ENCODE measurements at places on chromosomes 13 and 19.

DNA sequence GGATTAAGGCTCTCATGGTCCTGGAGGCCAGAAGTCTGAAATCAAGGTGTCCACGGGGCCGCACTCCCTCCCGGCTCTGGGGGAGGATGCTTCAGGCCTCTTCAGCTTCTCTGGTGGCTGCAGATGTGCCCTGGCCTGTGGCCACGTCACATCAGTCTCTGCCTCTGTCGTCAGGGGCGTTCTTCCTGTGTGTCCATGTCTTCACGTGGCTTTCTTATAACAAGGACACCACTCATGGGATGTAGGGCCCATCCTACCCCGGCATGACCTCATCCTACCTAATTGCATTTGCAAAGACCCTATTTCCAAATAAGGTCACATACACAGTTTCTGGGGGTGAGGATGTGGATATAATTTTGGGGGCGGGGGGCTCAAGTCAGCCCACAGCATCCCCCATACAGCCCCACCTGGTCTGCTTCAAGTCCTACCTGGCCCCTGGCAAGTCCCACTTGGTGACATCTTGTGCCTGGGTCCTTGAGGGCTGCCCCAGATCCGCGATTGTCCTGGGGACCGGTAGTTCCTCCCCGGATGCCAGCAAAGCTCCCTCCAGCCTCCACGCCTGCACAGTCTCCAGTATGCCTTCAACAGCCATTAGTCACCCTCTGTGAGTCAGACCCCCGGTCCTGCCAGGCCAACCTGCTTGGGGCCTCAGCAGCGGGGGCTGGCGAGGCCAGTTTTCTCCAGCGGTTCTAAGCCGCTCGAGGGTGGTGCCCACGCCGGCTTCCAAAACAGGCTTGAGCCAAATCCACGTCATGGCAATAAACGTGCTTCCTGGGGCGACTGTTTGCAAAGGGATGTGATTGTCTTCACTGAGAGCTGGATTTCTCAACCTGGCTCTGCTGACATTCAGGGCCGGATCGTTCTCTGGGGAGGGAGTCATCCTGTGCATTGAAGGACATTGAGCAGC, 32.2 kb downstream of the MYO9B start:
- no peak for DNase-seq

GRCh38 chr13:100231176-100231575, 142.3 kb downstream of the PCCA start:
- DNase-seq = no peak

- DNase-seq = no peak
These were observed 519.5 kb downstream of the DCT start for GRCh38 chr13:93959796-93960533.

- DNase-seq = no peak
These were observed 2.1 kb downstream of the ZMYM2 start for GRCh38 chr13:19960653-19960976.

GRCh38 chr19:633786-634639, 676 bp upstream of the POLRMT start:
- no peak for DNase-seq

GRCh38 chr13:95245071-95245470, 56.2 kb downstream of the ABCC4 start:
- no peak for DNase-seq

DNA sequence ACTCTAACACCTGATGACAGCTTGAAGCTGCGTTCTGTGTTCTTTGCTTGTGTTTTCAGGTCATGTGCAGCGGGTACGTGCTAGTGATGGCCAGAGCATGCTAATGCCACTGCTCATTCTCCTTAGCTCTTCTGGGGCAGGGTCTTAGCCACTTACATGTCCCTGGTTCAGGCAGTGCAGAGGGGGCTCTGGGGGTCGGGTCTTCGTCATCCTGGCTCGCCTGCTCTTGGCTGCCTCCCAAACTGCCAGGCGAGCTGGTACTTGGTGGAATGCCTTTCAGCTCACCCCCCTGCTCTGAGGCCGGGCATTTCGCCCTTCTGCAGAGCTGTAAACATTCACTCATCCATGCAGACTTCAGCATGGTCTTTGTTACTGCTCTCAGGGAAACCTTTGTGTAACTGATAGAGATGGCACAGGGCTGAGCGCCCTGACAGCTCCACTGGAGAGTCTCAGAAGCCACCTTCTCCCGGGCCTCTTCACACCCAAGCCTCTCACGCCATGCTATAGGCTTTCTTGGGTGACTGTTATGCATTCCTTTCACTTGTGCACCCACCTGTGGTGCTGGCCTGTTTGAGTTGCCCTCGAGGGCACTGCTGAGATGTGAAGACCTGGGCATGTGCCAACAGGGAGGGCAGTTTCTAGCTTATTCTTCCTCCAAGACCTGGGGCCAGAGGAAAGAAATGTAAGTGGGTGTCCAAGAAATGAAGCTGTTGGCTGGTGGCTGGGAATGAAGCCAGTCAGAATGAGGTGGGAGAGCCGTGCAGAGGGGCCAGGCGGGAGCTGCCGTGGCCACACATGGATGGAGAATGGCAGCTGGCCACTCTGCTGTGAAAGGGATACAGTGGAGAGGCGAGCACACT, 24.4 kb downstream of the FAM124A start:
- DNase-seq = no peak

DNA sequence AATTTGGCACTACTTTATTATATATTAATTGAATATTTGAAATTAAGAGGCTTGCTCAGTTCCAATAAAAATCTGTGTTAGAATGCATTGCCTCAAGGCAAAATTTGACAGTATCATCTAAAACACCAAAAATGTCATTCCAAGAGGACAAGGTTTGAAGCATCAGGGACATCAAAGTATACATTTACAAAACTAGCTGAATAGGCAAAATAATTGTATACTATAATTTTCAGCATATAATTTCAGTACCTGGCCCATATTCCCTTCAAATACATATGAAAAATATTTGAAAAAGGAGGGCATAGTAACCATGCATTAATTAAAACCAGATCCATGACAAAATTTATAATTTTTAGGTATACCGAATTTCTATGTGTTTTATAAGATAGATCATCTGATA, 963.8 kb downstream of the PCDH9 start:
- no peak for DNase-seq

GRCh38 chr19:12574036-12574435, 22.8 kb upstream of the ZNF564 start:
- no peak for DNase-seq

DNA sequence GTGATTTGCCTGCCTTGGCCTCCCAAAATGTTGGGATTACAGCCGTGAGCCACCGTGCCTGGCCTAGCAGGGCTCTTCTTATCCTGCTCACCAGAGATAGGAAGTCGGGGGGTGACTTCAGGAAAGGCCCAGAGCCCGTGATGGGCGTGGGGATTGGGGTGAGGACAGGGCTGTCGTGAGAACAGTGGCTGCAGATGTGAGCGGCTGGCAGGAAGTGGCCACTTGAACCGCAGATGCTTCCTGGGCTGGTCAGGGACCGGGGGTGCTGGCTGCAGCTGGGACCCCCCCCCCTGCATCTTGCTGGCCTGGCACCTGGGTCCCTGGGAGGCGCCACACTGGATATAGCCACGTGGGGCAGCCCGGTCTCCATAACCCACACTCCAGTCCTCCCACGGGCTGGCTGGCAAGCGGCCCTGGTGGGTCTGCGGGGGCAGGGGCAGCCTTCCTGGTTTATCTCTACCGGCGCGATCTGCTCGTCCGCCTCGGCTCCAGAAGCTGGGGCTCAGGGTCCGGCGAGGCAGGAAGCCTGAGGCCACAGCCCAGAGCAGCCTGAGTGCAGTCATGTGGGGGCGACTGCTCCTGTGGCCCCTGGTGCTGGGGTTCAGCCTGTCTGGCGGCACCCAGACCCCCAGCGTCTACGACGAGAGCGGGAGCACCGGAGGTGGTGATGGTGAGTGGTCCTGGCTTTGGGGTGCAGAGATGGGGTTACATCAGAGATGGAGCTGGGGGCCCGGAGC, at the start of gene F2RL3:
Gene F2RL3, plus strand, starts transcription at position 371 of the 737 bp plus-strand sequence. Its CDS starts 191 bp downstream, at position 562.
- no peak for DNase-seq

GRCh38 chr13:46172531-46172991, 9.4 kb downstream of the LCP1 start:
- DNase-seq = no peak

DNA sequence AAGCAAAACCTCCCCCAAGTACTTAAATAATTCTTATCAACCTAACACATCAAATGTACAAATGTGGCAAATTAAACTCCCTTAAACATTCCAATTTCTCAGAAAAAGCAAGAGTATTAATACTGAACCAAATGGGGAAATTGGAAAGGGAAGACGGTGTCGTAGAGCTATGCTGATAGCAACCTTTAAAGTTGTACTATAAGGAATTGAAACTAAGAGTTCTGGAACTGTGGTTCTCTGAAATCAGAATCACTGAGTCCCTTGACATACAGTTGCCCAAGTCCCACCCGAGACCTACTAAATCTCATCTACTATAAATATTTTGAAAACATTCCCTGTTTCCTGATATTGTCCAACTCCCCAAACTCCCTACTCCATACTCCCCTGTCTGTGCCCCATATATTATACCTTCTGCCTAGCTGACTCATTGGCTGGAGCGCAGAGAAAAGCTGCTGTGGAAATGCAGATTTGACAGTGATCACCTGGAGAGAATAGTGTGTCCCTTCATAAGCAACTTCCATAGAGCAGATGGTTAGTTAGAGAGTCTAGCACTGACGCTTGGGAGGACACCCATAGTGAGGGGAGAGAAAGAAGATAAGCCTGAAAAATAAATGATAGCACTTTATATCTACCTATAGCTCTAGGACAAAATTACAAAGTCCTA, 51.4 kb upstream of the ITM2B start:
- no peak for DNase-seq

- DNase-seq = no peak
These were observed 22.5 kb upstream of the POU2F2 start for GRCh38 chr19:42154471-42155323.

DNA sequence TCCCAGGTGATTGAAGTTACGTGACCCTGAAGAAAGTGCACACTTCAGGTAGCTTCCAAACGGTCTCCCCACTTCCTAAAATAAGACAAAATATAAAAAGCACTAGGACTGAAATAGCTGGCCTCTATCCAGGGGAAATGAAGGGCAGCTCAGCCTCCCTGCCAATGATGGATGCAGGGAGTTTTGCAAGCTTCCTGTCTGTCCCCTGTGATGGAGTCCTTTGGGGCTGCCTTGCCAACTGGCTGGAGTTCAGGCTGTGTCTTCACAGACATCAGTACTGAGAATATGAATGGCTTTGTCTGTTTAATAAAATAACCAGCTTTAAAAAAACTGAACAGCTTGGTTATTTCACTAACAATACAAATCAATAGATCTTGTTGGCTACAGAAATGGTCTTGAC, 101.4 kb upstream of the GPR12 start:
- DNase-seq = no peak

DNA sequence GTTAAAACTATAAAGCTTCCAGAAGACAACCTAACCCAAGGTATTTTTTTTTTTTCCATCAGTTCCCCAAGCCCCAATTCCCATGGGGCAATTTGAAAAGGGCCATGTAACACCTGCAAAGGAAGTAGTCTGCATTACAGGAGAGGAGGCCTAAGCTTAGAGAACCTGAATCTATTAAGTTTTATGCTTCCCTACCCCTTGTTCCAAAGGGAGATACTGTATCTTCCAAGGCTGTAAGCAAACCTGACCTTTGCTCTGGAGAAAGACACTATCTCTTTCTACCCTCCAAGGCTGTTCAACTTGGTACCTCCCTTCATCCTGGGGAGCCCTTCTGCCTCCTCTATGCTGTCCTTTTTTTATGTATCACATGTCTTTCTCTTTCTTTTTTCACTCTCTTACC, 15.0 kb downstream of the KATNAL1 start:
- no peak for DNase-seq

GRCh38 chr19:17557466-17557865, 2.0 kb downstream of the COLGALT1 start:
- no peak for DNase-seq

DNA sequence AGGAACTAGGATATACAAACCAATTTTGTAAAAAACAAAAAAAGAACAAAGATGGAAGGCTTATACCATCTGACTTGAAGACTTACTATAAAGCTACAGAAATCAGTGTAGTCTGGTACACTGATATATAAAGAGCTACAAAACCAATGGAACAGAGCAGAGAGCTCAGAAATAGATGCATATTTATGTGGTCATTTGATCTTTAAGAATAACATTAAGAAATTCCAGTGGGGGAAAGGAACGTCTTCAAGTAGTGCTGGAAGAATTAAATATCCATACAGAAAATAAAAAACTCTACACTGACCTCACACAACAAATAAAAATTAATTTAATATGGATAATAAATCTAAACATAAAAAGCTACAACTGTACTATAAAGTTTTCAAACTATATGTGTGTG, 317.0 kb downstream of the ENOX1 start:
- DNase-seq = no peak
